ENCODE measurements at places on chromosomes 1 and 21.

DNA sequence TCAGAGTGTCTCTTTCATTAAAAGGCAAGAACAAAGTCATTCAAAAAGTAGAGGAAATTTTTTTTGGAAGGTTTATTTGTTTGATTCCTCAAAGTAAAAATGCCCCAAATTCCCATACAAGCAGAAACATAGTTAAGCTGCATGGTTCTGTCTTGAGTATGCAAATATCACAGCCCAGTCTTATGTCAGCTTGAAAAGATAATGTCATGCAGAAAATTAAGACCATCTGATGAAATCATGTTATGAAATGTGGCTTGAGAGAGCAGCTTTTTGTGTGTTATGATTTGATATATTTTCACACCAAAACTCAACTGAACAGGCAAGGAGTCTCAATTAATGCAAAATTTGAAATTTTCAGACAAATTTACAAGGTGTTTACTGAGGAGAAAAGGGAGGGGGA, 411.0 kb downstream of the LMO4 start:
- no peak for DNase-seq

DNA sequence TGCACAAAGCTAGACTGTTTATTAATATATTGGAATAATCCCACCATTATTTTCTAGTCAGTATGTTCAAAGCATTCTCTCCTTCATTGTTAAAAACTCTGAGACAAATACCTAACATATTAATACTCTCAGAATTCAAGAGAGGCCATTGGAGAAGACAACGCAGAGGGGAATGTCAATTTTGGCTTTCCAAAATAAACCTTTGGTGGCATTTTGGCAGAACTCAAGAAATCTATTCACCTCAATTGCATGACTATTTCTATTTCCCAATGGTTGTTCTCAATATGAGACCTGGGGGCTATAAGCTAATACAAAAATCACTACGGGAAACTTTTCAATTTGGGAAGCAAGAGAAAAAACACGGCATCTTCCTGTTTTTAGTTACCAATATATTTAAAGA, 58.5 kb downstream of the RUSC1 start:
- no peak for DNase-seq

DNA sequence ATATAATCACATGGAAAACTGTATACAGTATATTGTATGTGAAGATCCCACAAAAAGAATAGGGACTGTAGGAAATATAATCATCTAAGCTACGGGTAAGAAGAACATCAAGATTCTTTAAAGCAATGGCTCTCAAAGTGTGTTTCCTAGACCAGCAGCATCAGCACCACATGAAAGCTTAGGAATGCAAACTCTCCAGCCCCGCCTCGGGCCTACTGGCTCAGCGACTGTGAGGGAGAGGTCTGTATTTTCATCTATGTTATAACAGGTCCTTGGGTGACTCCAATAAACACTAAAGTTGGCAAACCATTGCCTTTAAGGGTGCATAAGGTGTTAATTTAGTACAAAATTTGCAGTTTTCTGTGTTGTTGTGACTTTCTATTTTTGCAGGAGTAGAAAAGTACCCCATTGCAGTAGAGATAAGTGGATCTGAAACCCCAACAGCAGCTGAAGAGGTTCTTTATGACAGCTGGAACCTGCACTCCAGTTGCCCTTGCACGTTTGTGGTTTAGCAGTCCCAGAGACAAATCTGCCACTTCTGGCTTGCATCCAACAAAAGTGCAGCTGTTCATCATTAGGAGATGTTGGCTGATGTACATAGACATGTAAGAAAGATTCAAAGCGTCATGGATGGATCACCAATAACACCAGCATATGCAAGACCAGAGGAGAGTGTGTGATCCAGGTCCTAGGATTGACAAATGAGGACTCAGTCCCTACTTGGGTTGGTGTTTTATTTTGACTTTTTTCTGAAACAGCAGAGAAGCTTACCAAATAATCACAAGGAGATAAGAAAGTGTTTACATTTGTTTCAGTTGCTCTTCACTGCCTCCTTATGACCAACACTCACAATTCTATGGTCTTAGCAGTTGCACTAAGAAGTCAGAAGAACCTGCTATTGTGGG, 15.9 kb upstream of the IFNAR1 start:
- no peak for DNase-seq

DNA sequence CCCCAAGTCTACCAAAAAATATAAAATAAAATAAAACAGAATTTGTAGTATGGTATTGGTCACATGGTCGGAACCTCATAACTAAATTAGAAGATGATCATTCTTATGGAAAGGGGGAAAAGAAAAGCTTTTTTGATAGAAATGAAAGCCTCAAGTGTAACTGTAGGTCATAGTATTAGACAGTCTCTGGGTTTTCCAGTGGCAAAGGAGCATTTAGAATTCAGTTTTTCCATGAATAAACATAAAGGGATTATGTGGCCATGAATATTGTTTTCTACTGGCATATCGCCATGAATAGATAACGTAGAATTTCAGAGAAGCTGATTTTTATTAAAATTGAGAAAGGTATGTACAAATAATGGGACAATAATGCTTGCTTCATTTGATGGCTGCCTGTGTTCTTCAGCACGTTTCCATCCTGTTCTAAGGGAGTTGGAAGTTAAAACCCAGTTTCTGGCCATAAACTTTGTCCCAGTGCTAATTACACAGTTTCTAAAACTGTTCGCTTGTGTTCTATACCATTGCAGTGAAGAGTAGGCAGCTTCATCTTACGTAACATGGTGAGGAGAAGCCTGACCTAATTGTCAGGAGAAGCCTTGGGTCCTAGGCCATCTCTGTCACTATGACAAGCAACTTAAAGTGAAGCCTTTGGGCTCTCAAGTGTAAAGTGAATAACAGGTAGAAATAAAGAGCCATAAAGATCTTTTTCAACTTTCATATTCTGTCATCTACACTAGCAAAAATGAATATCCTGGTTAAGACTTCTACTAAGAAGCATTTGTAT, 70.5 kb upstream of the PGD start:
- peak; percentile 39 for DNase-seq

- DNase-seq = no peak
These were observed 44.6 kb downstream of the WASF2 start for GRCh38 chr1:27445177-27445936.

DNA sequence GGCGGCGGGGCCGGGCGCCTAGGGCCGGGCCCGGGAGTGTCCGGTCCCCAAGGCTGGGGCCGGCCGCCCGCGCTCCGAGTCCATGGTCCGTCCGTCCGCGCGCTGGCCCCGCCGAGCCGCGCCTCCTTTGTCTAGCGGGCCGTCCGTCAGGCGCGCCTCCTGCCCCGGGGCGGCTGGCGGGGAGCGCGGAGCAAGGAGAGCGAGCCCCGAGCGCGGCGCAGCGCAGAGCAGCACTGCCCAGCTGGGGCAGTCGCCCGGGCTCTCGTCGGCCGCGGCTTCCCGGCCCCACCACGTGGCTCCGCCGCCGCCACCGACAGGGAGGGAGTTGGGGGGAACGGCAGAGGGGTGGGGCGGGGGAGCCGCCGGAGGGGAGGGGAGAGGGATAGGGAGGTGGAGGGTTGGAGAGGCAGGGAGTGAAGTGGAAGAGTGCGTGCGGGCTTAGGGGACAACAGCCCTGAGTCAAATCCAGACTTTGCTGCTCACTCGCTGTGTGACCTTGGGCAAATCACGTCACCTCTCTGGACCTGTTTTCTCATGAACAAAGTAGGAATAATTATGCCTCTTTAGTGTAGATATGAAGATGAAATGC, at the start of gene NKAIN1:
Gene NKAIN1, minus strand, starts transcription at position 235 of the 589 bp plus-strand sequence. CDS start 340 bp downstream, outside the sequence.
- DNase-seq = peak; percentile 9

DNA sequence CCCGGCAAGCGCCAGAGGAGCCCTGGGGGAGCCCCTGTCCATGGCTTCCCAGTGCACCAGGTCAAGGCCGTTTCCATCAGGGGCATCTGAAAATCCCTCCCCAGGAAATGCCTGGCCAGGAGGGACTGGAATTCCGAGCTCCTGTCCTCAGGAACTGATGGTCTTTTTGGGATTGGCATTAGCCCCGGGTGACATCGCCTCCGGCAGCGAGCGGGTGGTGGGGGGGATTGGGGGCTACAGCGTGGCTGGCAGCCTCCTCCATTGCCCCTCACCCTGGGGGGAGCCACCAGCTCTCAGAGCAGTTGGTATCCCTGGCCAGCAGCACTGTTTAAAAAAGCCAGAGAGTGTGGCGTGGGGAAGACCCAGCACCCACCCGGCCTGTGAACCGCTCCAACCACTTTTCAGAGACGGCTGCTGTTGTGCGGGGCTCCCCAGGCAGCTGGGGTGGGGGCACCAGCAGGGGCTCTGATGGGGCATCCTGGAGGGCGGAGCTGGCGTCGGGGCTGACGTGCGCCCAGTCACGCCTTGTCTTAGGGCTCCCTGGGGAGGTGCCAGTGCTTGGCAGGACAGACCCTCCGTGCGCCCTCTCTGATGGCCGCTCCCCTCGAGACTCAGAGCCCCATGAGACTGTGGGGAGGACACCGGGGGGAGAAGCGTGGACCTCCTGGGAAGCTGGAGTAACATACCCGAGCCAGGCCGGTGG, 62.9 kb upstream of the TTC34 start:
- DNase-seq = no peak

GRCh38 chr1:110387048-110387754, 3.6 kb downstream of the SLC16A4 start:
- DNase-seq = no peak

DNA sequence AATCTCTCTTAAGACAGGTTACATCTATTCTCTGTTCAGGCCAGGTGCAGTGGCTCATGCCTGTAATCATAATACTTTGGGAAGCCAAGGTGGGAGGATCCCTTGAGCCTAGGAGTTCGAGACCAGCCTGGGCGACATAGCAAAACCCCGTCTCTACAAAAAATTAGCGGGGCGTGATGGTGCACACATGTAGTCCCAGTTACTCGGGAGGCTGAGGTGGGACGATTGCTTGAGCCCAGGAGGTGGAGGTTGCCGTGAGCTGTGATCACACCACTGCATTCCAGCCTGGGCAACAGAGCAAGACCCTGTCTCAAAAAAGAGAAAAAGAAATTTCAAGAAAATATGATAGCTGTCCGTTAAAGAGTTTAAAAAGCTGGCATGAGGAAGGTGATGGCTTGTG, 43.0 kb downstream of the UBE4B start:
- no peak for DNase-seq

GRCh38 chr1:7784492-7785071, 491 bp downstream of the PER3 start:
- DNase-seq = no peak

DNA sequence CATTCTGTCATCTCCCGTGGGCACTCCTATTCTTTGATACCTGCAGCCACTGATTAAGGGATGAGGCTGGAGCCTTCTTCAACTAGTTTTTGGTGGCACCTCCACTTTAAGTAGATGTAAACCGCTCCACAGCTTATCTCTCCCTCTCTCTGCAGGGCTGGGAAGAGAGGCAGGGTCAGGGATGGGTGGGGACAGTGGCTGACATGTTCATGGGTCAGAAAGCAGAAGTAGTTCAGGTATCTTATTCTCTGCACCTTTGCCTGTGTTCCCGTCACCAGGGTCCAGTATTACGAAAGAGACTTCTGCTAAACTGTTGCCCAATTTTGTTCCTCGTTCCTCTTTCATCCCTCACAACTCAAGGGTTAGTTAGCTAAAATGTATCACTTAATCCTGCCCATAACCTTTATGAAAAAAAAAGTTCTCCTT, 51.7 kb upstream of the EDEM3 start:
- DNase-seq = peak; percentile 70

DNA sequence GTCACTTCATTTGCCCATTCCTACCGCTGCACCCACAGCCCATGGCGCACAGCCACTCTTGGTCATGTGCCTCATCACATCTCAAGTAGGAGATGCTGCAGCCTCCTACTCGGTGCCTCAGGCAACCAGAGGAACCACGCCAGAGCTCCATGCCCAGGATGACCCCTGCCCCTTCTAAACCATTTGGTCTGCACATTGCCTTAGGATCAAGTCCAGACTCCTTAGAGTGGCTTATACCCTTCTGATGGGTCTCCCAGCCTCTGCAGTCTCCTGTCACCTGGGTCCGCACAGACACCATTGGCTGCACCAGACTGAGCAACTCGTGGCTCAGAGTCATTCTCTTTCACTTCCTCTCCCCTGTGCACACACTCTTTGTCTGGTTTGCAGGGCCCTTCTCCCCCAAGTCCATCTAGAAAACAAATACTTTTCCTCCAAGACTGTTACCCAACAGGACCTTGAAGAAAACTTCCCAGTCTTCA, 2.2 kb upstream of the ADORA3 start:
- DNase-seq = peak; percentile 76

GRCh38 chr1:107897438-107898345, 67.3 kb downstream of the VAV3 start:
- peak; percentile 48 for DNase-seq

DNA sequence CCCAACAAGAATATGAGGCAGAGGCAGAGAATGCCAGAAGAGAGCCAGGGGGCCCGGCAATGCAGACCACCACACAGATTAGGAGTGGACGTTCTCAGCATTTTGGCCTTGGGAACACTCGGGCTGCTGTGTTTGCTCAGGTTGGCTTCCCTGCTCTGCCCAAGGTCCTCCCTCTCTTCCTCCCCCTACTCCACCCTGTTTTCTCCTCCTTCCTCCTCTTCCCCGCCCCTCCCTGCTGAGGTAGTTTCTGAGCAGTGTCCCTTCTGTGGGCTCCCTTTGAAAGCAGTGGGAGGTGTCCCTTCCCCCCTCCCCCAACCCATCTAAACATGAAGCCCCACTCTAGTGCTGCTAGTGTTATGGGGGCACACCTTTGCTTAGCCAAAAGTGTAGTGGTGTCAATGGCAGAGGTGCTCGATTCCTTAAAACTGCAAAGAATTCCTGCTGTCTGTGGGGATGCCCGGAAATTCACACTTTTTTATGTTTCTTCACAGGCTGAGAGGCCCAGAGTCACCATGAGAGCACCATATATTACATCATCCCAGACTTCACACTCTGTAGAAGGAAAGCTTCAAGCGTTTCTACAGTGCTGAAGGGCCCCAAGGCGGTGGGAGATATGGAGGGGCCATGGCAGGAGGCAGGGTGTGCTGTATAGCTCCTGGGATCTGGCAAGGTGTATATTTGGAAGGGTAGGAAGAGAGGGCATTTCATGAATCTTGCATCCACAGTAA, at the start of gene HHIPL2:
Gene HHIPL2, minus strand, starts transcription at position 161 of the 728 bp plus-strand sequence. Its CDS starts 60 bp downstream, at position 101.
- no peak for DNase-seq

GRCh38 chr1:114368560-114369255, 142.3 kb downstream of the TRIM33 start:
- DNase-seq = no peak

- peak; percentile 30 for DNase-seq
These were observed 26.8 kb downstream of the EGLN1 start for GRCh38 chr1:231395076-231395997.

- DNase-seq = no peak
These were observed 455.6 kb upstream of the ADGRL2 start for GRCh38 chr1:81345110-81345509.

DNA sequence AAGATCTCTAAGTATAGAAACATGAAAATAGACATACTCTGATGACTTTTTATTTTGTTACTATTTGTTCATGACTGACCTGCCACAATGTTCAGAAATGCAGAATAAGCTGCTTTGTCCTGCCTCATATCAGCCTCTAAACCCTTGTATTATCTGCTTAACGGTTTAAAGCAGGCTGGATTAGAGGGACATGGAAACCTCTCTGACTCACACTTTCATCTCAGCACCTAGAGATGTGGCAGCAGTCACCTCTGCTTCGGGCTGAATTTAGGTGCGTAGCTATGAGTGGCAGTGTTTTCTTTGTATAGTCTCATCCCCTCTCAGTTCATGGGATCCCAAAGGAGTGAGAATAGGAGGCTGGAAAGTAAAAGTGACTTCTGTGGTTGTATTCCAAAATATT, 255.4 kb downstream of the RGS7 start:
- no peak for DNase-seq

GRCh38 chr1:234954613-234955012, 174.0 kb downstream of the TOMM20 start:
- DNase-seq = no peak

Data from suppressor macrophage treated with lipopolysaccharide for 4 hours (primary cell).